Nephron progenitor cell (in vitro differentiated cells): ENCODE measurements at places on chromosomes 7 and 10.
A peak's percentile ranks its signal among the peaks of the same experiment; 100 is the strongest.

DNA sequence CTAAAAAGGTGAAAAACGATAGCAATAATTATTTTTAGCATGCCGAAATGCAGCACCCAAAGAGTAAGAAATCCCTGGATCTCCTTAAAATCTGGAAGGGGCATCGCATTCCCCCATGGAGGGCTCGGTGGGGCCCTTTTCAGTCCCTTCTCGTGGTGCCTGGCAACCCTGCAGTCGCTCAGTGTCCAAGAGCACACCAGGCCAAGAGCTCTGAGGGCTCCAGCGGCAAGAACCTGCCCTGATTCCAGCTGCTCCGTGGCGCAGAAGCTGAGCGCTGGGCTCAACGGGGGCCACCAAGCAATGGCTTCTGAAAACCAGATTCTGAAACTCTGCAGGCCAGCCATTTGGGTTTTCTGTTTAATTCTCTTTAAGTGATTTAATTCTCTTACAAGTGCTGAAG, 131.2 kb downstream of the PRKAG2 start:
- H3K4me3 ChIP-seq, result no peak overlapping the region
- H3K4me1 ChIP-seq, result peaks cover 31% of the 10 kb centered on the region
- DNase-seq, result no peak

GRCh38 chr10:4144817-4145216, 359.8 kb upstream of the KLF6 start:
- no peak overlapping the region for H3K4me3 ChIP-seq
- DNase-seq, result peak; percentile 8
- peaks cover 19% of the 10 kb centered on the region for H3K4me1 ChIP-seq
- peaks cover 6% of the 10 kb centered on the region for H3K27me3 ChIP-seq
- peak overlapping the region; percentile 85 for H3K27ac ChIP-seq

DNA sequence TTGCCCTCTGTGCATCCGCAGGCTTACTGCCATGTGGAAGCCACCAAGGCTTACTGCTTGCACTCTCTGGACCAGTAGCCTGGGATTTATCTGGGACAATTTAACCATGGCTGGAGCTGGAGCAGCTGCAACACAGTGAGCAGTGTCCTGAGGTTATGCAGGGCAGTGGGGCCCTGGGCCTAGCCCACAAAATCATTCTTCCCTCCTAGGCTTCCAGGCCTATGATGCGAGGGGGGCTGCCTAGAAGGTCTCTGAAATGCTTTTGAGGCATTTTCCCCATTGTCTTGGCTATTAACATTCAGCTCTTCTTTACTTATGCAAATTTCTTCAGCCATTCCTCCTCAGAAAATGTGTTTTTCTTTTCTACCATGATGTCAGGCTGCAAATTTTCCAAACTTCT, 313.6 kb upstream of the CDC14C start:
- no peak overlapping the region for H3K27ac ChIP-seq
- peaks cover 3% of the 10 kb centered on the region for H3K27me3 ChIP-seq
- H3K4me1 ChIP-seq, result no peaks in the 10 kb centered on the region
- H3K4me3 ChIP-seq, result no peak overlapping the region
- DNase-seq, result no peak

GRCh38 chr10:60809157-60809556, 30.9 kb downstream of the CDK1 start:
- no peak overlapping the region for H3K27ac ChIP-seq
- no peak overlapping the region for H3K4me3 ChIP-seq
- no peak for DNase-seq

- H3K4me1 ChIP-seq, result peaks cover 7% of the 10 kb centered on the region
- H3K36me3 ChIP-seq, result no peaks in the 10 kb centered on the region
- H3K27me3 ChIP-seq, result peaks cover 7% of the 10 kb centered on the region
- no peak overlapping the region for H3K4me3 ChIP-seq
- no peak overlapping the region for H3K27ac ChIP-seq
Observed at GRCh38 chr7:141709749-141710148, 1.6 kb downstream of the WEE2 start.

DNA sequence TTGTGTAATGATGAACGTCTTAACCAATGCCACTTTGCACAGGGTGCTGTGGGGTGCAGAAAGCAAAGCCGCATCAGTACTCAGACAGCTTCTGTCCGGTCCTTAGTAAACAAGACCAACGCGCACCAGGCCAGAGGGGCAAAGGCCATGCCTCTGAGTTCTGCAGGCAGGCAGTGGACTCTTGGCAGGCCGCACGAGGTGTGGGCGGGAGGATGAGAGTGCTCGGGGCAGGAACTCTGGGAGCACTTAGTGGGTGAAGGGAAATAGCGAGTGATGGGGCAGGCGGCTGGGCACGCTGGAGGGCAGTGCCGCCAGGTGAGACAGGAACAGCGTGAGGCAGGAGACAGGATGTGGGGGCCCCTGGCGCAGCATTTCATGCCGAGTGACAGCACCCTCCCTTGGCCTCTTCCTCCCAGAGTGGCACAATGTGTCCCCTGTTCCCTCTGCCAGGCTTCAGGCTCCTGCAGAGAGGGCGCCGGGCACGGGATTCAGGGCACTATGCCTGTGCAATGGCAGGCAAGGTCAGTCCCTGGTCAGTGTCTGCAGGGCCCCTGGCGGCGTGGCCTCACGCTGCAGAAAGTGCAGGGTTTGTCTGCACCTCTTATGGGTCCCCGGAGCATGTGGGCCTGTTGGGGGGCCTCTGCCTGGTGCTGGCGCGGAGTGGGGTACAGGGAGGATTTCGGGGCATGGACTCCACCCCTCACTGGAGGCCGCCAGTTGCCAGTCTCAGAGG, 60.4 kb downstream of the VIPR2 start:
- no peaks in the 10 kb centered on the region for H3K36me3 ChIP-seq
- no peak for DNase-seq
- no peak overlapping the region for H3K4me3 ChIP-seq
- peaks cover 5% of the 10 kb centered on the region for H3K4me1 ChIP-seq
- H3K27me3 ChIP-seq, result peaks cover 16% of the 10 kb centered on the region

- H3K4me3 ChIP-seq, result no peak overlapping the region
- DNase-seq, result no peak
- H3K4me1 ChIP-seq, result no peaks in the 10 kb centered on the region
- no peak overlapping the region for H3K27ac ChIP-seq
Observed at GRCh38 chr7:68958571-68958970, 639.7 kb upstream of the AUTS2 start.

DNA sequence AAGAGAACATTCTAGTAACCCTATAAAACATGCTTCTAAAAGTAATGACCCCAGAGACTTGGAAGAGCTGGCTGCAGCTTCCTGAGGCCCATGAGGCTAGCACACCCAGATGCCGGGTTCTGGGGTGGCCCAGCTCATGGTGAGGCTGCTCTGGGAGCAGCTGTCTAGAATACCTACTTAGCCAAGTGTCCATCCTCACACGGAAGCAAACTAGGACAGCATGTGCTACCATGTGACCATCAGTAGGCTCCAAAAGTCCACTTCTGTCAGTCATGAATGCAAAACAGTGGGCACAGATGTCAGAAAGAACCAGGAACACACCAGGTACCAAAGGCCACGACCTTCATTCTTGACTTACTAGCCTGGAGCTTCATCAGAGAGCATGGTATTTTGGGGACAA, 32.4 kb downstream of the CTBP2 start:
- H3K4me1 ChIP-seq, result peaks cover 58% of the 10 kb centered on the region
- no peak overlapping the region for H3K4me3 ChIP-seq
- no peaks in the 10 kb centered on the region for H3K27me3 ChIP-seq
- DNase-seq, result no peak

DNA sequence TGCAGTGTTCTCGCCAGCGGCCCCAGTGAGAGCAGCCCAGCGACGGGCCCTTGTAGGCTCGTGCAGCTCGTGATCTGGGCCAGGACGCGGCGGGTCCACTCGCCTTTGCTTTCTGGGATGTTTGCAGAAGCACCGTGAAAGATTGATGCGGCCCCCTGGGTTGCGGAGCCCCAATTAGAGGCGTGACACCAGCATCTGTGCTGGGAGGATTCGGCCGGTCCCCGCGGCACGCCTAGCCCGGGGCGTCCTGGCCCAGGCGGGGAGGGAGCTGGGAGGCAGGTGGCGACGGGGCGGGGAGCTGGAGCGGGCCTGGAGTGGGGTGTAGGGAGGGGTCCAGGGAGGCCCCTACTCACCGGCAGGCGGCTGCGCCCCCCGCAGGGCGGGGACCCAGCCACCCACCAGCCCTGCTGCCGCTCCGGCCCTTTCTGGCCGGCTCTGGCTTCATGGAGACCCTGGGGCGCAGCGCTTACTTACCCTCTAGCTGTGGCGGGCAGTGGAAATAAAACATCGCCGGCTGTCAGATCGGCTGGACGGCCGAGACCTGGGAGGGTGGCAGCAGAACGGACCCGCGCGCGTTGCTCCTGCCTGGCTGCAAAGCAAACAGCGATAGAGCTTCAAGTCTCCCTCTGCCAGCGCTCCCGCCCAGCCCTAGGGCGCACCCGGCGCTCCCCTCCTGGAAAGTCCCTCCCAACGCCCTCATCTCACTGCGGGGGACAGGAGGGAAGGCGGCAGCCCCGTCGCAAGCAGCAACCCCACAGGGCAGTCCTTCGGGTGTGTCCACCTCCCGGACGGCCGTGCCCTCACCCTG, 752 bp downstream of the DRGX start:
- H3K4me1 ChIP-seq, result peaks cover 16% of the 10 kb centered on the region
- H3K27me3 ChIP-seq, result peaks cover 100% of the 10 kb centered on the region
- no peak overlapping the region for H3K27ac ChIP-seq
- peak; percentile 38 for DNase-seq
- H3K4me3 ChIP-seq, result peak overlapping the region; percentile 20
- no peaks in the 10 kb centered on the region for H3K36me3 ChIP-seq

DNA sequence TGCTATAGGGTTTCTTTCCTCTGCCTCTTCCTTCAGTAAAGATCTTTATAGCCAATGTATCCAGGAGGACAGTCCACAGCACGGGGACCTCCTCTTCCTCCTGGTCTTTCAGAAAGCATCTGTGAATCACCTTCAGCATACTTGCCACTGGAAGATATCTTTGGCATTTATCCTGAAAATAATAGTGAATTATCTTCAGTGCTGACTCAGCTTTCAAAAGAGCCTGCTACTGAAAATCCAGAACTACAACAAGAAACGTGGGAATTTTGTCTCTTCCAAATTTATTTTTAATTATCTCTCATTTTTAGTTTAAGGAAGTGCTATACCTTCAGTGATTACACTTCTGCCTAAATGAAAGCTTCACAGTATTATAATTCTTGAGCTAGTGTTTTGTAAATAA, 7.6 kb upstream of the UNC5B start:
- peaks cover 30% of the 10 kb centered on the region for H3K27me3 ChIP-seq
- H3K27ac ChIP-seq, result no peak overlapping the region
- no peaks in the 10 kb centered on the region for H3K36me3 ChIP-seq
- no peak overlapping the region for H3K4me3 ChIP-seq
- no peak for DNase-seq
- H3K4me1 ChIP-seq, result peaks cover 30% of the 10 kb centered on the region

GRCh38 chr10:128031216-128031615, 95.0 kb downstream of the MKI67 start:
- peaks cover 7% of the 10 kb centered on the region for H3K27me3 ChIP-seq
- no peak overlapping the region for H3K4me3 ChIP-seq
- H3K27ac ChIP-seq, result no peak overlapping the region
- no peaks in the 10 kb centered on the region for H3K36me3 ChIP-seq
- peaks cover 30% of the 10 kb centered on the region for H3K4me1 ChIP-seq
- DNase-seq, result no peak

GRCh38 chr7:47504551-47505311, 77.2 kb downstream of the TNS3 start:
- no peak overlapping the region for H3K4me3 ChIP-seq
- H3K27me3 ChIP-seq, result no peaks in the 10 kb centered on the region
- no peak for DNase-seq
- peak overlapping the region; percentile 71 for H3K27ac ChIP-seq
